ENCODE measurements at places on chromosomes 2 and 18.

DNA sequence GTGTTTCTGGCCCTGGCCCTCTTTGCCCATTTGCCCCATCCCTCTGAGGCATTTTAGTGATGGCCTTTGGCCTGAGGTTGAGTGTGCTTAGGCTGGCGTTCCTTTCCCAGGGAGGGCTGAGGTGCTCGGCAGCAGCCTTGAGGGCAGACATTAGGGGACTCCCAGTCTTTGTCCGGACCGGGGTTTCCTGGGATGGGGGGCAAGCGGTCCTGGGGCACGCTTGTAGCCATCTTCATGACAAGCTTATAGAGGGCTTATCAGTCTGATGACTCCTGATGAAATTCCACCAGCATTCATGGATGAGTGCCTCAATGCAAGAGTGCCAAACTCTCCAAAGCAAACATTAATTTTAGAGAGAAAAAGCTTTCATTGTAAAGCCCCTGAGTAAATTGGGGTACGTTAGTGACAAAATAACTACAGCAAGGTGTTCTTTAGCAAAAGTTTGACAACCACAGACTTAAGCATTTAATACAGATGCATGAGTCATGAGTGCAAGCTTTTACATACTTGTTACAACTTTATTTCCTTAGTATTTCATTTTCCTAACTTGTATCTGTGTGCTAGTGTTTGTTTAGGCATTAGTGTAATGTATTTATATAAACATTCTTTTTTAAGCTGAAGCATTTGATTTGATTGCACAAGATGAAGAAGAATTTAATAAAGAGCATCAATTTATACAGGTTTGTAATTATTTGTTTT lies 45.6 kb downstream of the CEP192 start:
- DNase-seq: no peak

- DNase-seq: no peak
Observed at GRCh38 chr2:38158378-38159118, 82.6 kb upstream of the CYP1B1 start.

DNA sequence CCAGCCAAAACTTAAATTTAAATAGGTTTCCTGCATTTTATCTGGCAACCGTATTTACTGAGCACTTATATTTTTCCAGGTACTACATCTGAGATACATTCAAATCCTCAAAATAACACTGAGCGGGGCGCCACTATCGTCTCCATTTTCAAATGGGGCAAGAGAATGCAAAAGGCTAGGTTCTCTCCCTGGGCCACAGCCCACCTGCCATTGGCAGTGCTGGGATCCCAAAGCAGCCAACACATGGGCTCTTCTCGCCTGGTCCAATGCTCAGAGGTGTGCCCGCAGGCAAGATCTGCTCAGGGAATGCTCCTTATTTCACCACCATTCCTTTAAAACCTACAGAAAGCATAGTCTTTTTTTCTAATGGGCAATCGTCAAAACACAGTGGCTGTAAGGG lies 11.3 kb upstream of the ID2 start:
- no peak for DNase-seq

- no peak for DNase-seq
Observed at GRCh38 chr2:240806006-240806405, 14.0 kb downstream of the KIF1A start.

- DNase-seq: no peak
Observed at GRCh38 chr2:180056367-180057118, 49.4 kb upstream of the CWC22 start.

GRCh38 chr2:31388736-31389135 lies 25.8 kb downstream of the XDH start:
- no peak for DNase-seq

GRCh38 chr2:215796140-215796855 lies 217.1 kb downstream of the MREG start:
- DNase-seq: peak; percentile 85

DNA sequence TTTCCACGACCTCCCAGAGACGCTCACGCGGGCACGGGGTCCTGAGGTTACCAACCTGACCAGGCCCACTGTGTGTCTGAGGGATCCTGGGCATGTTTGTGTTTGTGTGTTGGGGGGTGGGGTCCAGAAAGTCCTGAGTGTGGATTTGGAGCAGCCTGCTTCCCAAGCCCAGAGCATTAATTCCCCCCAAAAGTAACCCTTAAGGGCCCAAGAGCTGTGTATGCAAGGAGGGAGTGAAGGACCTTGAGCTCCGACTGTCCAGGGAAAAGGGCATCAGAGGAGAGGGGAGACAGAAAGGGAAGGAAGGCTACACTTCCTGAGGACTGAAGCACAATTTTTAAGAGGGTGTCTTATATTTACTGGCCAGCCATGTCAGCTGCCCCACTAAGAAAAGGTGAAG lies 5.2 kb upstream of the SIX3 start:
- no peak for DNase-seq

DNA sequence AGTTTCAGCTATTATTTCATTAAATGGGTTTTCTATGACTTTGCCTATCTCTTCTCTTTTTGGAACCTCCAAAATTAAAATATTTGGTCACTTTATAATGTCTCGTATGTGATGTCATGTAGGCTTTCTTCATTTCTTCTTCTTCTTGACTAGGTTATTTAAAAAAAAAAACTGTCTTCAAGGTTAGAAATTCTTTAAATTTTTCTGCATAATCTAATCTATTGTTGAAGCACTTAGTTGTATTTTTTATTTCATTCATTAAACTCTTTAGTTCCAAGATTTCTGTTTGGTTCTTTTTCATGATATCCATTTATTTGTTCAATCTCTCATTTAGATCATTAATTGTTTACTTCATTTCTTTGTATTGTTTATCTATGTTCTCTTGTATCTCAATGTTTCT lies 43.8 kb upstream of the ROCK1 start:
- no peak for DNase-seq

DNA sequence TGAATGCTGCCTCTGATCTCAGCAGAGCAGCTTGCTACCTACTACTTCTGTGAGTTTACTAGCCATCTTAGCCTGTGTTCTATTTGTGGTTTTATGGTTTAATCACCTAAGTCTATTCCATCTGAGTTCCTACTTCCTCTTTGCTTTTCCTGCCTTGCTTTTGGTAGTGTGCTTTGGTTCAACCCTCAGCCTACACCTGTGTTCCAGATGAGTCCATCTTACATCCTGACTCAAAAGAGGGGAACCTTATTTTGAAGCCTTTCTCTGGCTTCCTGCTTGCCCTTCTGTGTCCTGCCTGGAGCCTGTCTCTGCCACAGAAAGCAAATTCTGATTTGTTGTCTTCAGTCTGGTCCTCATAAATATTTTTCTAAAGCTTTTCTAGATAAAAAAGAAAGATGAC lies 530.3 kb upstream of the MEX3C start:
- DNase-seq: no peak
